ENCODE measurements at places on chromosomes 2 and 18.

DNA sequence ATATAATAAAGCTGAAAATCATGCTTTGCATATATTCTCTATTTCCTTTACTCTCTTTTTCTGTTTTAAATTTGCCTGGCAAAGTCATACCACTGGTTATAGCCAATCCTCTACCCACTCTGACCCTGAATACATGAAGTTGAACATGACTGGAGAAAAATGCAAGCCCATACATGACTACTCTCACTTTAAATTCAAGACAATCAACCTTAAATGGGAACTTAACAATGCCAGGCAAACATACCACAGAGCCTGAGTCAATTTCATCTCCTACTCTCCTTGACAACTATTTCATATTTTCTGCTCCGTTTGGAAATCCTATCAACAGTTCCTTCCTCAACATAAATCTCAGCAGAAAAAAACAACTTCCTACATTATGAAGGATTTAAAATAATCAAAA is 22.6 kb downstream of the RAD51AP2 start:
- no peak for DNase-seq

- DNase-seq = no peak
Measured at GRCh38 chr2:235842941-235843340, 325.2 kb downstream of the GBX2 start.

DNA sequence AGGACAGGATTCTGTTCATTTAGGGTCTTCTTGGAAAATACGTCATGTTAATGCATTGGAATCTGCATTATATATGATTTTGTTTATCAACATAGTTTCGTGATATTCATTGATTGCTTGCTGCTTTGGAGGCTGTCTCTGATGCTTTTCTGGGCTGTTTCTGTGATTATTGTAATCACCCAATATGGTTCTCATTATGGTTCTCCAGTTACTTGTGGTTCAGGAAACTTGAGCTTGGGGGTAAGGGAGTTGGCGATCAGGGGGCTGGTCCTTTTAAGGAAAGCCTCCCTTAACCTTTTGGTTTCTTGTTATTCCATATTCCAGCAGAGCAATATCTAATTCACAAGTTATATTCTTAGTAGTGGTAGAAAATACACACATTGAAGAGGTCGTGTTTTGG is 17.4 kb upstream of the STON1 start:
- DNase-seq = no peak

DNA sequence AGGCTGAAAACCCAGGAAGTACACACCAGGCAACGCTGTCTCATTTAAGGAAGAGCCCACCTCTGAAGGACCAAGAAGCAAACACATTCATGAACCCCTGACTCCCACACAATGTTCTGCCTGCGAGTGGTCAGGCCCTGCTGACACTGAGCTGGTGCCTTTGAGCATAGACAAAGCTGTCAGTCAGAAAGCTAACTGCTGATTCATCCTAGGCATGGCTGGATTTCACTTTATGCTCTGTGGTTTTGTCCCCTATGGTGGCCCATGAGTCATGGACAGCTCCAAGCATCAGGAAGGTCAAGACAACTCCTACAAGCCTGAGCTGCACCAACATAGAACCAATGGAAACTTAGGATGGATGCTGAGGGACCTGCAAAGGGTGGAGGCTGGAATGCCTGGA is 78.9 kb downstream of the UXS1 start:
- no peak for DNase-seq

GRCh38 chr2:220835583-220835982 is 736.5 kb downstream of the EPHA4 start:
- DNase-seq = no peak

- DNase-seq = no peak
Measured at GRCh38 chr2:25274868-25275574, 66.7 kb downstream of the DNMT3A start.

- DNase-seq = no peak
Measured at GRCh38 chr2:227479865-227480475, 8.0 kb downstream of the AGFG1 start.

DNA sequence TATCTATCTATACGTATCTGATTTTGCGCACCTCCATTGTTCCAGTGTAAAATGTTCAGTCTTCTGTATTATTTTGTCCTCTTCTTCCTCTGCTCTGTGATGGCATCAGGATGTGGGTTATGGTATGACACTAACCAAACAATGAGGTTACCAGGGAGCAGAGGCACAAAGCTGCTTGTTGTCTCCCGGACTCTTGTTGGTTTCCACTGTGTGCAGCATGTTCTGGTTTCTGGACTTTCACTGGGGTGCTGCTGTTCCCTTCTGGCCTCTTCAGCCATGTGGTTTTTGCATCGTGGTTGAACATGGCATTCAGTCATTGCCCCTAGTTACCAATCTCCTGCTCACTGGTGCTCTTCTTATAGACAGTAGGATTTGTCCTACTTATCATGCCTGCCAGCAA is 665.9 kb downstream of the CBLN2 start:
- DNase-seq = no peak

- DNase-seq = no peak
Measured at GRCh38 chr2:98463551-98463971, 18.9 kb downstream of the INPP4A start.

GRCh38 chr18:74040459-74041332 is 106.9 kb downstream of the FBXO15 start:
- peak; percentile 57 for DNase-seq

DNA sequence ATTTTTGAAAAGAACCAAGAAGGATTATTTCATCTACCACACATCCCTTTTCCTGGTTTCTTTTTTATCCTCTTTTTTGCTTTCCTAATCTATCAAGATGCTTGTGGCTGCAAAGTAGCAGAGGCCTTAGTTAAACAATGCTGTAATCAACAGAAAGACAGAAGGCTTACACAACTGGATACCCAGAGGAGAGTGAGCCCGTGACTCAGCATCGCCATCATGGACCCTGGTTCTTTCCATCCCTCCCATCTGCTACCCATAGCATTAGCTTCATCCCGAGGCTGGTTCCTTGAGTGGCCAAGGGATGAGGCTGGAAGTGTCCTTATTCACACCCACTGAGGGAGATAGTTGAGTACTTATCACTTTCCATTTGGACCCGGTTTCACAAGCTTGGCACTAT is 7.5 kb upstream of the HAAO start:
- no peak for DNase-seq

DNA sequence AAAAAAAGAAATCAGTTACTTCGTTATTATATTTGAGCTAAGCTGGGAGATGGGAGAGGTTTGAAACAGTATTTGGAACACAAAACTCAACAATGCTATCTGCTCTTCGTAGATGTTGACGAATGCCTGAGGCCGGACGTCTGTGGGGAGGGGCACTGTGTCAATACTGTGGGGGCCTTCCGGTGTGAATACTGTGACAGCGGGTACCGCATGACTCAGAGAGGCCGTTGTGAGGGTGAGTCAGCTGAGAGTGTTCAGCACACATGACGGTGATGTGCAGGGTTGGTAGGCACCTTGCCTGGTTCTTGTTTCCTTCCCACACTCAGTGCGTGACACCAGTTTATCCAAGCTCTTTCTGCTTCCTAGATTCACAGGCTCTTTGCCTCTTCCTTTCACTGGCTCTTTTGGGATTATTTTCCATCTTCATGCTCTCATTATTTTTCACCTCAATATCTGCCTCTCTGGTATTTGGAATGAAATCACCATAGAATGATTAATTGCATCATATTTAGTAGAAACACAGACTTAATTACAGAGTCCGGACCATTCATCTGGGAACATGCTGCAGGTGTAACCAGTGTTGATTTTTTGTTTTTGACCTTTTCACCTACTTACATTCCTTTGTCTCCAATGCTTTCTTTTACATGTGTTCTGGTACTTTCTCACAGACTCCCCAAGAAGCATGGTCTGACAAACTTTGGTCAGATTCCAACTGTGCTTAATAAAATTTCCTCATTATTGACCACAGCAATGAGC is 200.6 kb upstream of the RASGRP3 start:
- DNase-seq = peak; percentile 2

DNA sequence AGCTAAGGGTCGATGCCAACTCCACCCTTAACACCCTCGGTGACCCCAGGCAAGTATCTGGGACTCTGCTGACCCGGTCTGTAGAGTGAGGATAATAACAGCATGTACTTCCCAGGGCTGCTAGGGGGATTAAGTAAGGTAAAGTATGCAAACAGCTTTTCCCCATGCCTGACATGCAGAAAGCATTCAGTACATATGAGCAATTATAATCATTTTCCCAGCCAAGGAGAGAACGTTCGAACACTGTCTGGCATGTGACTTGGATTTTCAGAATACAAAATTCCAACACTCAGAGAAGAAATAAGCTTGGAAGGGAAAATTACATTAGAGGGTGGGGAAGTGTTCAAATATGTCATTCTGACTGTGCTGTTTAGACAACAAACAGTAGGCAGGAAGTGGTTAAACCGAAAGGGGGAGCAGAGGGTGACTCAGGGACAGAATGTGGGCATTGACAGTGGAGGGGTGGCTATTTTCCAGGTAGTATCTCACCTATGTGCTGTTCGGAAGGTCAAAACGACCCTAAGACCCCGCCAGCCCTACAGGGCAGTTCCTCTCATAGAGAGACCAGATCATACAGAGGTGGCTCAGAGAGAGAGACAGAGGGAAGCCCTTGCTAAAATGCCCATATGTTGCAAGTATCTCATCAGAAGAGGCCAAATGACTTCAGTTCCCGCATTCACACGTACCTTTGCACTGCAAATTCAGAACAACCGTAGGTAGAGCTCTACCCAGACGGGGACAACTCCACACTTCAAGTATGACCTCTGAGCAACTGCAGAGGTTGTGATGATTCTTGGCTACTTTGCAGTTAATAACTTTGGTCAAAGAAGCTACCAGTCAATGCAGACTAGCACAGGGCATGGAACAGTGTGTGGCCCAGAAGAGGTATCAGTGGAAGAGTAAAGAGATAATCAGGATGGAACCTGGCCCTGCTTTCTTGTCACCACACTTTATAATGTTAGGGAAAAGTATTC is 14.8 kb downstream of the ASPRV1 start:
- peak; percentile 33 for DNase-seq

- no peak for DNase-seq
Measured at GRCh38 chr2:241629762-241630435, 7.1 kb downstream of the THAP4 start.

DNA sequence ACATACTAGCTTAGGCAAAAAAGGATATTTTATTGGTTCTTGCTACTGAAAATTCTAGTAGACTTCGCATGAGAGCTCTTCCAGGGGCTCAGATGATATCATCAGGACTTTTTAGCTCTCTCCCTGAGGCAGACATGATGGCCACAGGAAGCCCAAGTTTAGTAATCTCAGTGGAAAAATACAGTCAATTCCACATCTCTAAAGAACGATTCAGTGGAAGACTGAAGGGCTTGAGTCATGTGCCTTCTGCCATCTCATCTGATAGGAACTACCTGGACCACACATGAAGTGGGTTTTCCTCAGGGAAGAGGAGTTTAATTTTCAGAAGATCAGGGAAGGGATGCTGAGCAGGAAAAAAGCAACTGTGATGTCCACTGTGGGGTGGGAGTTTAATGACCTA is 117.3 kb downstream of the TTC27 start:
- no peak for DNase-seq

- no peak for DNase-seq
Measured at GRCh38 chr2:12534646-12535263, 182.0 kb upstream of the TRIB2 start.

- no peak for DNase-seq
Measured at GRCh38 chr2:36482576-36483214, 115.3 kb downstream of the FEZ2 start.

DNA sequence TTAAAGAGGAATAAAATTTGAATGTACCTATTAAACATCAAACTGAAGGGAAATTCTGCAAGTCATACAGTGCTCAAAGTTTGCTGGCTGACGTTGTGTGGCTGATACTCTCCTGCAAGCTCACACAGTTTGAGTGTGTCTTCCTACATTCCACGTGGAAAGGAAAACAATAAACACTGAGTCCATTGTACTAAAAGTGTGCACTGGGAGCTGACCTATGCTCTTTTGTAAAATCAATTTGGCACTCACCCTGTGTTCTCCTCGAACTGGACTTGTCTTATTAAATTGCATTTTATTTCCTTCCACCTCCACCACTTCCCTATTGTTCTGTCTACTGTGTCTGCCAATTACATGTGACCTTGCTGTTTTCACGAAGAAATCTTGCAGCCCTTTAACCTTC is 458.0 kb downstream of the CPS1 start:
- DNase-seq = no peak

- no peak for DNase-seq
Measured at GRCh38 chr2:172323861-172324597, 103.4 kb upstream of the ITGA6 start.

GRCh38 chr18:10518595-10519255 is 7.1 kb upstream of the NAPG start:
- no peak for DNase-seq

DNA sequence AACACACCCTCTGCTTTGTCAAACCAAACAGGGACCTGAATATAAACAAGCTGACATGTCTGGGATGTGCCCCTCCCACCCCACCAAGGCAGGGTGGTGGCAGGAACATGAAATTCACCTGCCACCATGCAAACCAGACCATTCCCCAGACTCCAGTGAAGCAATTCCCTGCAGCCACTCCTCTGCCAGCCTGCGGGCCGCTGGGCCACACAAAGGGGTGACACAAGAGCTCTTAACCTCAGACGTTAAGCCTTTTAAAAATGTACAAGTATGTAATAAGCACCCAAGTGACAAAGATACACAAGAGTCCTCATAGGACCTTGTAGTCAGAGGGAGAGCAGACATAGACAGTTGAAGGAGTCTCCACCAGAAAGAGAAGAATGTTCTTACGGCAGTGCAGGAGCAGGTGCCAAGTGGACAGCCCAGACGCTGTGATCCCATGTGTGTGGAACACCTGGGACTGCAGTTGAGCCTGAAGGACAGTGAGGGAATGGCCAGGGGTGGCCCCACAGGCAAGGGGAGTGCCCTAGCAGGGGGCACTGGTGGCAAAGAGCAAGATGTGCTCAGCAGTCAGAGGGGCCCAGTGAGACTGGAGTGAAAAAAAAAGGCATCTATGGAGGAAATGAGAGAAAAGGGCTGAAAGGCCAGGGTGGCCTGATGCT is 36.9 kb downstream of the CRACDL start:
- DNase-seq = no peak

- no peak for DNase-seq
Measured at GRCh38 chr2:200482194-200482593, 27.7 kb downstream of the KCTD18 start.

DNA sequence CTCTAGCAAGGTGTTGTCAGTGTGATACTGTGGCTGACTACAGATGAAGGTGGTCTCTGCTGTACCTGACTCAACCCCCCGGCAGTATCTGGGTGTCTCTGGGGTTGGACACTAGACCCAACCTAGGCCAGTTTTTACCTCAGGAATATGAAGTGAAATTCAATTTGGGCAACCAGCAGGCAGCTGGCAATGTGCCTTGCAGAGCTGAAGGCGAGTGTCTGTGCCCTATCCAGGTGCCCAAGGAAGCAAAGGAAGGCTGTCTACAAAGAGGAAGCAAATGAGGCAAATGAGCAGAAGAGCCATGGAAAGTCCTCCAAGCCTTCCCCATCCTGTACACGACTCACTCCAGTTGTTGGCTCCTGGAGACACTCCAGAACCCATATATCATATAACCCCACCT is 264.6 kb upstream of the AGAP1 start:
- DNase-seq = no peak

DNA sequence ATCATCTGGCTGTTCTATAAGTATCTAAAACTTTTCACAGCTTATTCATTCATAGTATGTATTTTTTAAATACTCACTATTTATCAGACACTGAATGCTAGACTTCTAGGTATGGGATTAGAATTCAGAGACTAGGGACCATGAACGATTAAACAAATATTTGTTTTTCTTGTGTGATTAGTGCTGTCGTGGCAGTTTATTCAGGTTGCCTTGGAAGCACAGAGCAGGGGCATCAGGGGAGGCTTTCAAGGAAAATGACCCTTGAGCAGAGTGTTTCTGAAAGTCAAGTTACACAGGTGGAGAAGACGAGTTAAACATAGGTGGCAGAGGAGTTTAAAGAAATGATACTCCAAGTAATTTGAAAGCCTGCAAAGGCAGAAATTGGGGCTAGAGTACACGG is 5.7 kb downstream of the SPOPL start:
- no peak for DNase-seq

Measured in activated T-cell treated with anti-CD3 and anti-CD28 coated beads for 1 hour (primary cell).